ENCODE measurements at places on chromosomes 4 and X.

GRCh38 chr4:82248903-82249632 is 124.7 kb downstream of the HNRNPD start:
- DNase-seq: no peak

- DNase-seq: no peak
Measured at GRCh38 chrX:67604979-67605703, 61.3 kb downstream of the AR start.

- no peak for DNase-seq
Measured at GRCh38 chr4:140308366-140309123, 64.9 kb upstream of the SCOC start.

DNA sequence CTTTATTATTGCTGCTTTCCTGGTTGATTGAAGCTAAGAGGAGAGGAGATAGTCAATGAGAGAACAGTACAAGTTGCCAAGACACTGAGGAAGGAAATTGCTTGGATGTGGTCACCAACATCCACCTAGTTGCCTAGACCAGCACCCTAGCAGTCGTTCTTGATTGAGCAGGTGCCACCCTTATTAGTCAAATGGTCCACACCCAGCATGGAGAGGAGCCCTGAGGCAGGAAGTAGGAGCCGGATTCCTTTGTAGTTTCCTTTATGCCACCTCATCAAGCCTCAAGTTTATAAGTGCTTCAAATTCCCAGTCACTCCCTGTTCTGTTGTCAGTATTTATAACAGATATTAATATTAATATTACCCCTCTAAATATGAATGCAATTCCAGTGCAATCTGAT is 19.1 kb downstream of the PAGE2 start:
- no peak for DNase-seq

DNA sequence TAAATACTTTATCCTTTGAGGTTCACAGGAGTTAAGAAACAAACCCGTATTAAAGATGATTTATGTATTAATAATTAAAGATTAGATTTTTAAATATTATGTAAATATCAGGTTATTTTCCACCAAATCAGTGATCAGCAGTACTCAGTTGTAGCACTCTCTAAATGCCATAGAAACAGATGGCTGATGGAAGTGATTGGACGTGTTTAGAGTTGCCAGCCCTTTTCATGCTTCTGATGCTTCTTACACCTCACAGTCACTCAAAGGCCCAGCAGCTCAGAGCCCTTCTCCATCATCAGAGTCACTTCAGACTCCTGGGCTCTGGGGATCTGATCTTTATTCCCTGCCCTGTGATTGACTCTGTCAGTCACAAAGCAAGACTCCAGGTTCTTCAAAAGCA is 170.1 kb upstream of the PGRMC2 start:
- no peak for DNase-seq

DNA sequence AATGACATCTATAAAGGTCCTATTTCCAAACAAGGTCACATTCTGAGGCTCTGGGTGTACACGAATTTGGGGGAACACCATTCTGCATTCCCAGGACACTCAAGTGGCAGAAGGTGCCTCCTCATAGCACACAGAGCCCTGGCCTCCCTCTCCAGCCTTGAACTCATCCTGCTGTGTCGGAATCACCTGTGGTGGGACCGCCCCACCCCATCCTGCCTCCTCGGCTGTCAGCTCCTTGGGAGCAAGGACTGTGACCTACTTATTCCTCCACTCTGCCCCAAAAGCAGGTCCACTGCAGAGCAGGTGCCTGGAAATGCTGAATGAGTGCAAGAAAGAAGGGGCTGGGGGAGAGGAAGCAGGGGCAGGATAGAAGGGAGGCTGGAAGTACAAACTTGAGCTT is 33.5 kb downstream of the HTRA3 start:
- no peak for DNase-seq

GRCh38 chrX:13570261-13570605 is 832 bp downstream of the EGFL6 start:
- no peak for DNase-seq

- DNase-seq: no peak
Measured at GRCh38 chr4:164136180-164136616, 617.7 kb upstream of the SMIM31 start.

DNA sequence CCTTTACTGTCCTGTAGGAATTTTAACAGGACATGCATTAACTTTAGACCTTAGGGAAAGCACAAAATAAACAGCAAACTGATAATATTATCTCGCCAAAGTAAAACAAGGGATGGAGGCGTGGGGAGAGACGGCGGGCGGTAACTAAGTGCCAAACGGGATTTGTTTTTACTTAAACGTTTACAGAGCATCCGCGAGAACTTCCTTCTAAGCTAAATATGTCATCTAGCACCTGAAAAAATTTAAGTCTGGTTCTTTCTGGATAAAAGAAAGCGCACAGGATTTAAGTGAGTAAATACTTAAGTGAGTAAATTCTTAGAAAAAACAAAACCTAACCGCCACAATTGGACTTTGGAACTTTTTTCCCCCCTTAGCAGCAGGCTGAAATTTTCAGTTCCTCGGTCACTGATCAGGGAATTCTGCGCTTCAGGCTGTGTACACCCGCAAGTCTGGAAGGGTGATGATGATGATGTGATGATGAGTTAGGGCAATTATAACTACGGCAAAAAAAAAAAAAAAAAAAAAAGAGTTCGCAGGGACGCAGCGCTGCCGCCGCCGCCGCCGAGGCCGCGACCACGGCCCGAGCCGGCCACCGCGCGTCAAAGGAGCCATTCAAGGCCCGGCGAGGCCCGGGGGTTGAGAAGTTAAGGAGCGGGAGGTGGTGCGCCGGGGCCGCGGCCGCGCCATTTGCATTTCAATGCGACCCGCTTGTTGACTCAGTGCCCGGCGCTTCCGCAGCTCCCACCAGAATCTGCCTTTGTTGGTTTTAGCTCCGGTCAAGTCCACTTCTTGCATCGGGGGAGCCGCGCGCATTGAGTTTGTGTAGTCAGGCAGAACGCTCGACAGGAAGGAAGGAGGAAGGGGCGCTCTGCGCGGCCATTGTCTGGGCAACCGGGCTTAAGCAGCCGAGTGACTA is 108.8 kb downstream of the SPRY1 start:
- DNase-seq: no peak

GRCh38 chrX:40628506-40628905 is 5.3 kb downstream of the MPC1L start:
- no peak for DNase-seq

DNA sequence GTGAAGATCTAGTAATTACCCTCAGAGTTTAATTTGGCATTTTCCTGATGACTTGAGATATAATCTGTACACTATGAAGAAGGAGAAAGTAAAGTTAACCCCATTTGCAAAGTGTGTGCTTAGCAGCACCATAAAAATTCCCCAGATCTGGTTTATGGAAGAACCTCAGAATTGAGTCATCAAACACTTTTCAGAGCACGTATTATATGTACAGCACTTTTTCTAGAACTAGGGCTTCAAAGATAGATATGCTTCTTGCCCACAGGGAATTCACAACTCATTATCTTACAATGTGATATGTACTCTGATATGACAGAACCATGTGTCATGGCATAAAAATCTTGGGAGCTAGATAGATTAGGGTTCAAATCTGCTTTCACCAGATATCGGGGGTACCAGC is 150.9 kb downstream of the SLC10A7 start:
- DNase-seq: no peak

DNA sequence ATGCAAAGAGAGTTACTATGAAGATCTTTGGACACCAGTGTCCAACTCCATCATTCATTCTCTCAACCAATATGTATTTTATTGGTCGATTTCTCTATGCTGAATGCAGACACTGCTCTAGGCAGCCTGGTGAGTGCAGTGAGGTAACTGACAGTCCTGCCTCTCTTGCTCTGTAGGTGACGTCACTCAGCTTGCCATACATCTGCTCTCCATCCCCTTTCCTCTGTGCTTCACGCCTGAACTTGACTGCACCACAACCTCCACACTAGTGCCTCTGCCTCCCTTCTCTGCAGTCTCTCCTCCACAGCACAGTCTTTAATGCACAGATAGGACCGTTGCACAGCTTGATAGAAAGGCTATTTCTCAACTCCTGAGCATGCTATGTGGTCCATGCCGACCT is 344.9 kb upstream of the NOCT start:
- DNase-seq: no peak

DNA sequence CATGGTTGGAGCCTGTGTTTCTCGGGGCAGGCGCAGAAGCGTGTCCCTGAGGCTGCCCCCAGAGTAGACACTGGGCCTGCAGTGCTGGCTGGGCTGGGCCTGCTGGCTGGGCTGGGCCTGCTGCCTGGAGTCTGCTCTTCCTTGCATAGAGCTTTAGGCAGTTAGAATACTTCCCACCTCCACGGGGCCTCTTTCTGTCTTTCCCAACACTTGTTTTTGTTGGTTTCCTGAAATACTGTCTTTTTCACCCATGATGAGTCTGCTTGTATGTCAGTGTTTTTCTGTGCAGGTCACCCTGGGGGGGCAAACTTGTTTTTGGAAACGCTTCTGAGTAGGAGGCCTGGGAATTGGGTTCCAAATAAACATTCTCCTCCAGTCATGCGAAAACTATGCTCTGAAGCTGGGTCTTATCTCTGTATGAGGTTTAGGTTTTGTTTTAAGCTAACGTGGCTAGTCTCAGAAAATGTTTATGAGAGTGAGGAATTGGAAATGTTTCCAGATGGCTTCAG is 32.2 kb downstream of the TRMT44 start:
- DNase-seq: no peak

GRCh38 chr4:8886612-8887406 is 15.2 kb upstream of the HMX1 start:
- no peak for DNase-seq

- no peak for DNase-seq
Measured at GRCh38 chrX:66012094-66012534, 27.8 kb downstream of the VSIG4 start.

DNA sequence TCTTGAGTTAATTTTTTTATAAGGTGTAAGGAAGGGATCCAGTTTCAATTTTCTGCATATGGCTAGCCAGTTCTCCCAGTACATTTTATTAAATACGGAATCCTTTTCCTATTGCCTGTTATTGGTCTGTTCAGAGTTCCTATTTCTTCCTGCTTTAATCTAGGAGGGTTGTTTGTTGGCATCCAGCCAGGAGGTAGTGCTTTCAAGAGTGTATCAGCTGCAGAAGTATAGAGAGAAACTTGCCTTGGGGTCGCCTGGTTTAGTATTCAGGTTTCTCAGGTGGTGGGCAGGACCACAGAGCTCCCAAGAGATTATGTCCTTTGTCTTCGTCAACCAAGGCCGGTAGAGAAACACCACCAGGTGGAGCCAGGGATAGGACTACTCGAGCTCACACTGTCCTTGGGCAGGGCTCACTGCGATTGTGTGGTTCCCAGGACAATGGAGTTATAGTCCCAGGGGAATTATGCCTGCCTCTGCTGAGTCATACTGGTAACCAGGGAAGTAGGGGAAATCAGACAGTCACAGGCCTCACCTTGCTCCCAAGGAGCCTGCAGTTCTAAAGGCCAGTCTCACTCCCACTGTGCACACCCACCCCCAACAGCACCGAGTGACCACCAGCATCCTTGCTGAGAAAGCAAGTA is 168.1 kb downstream of the VSIG4 start:
- DNase-seq: no peak

DNA sequence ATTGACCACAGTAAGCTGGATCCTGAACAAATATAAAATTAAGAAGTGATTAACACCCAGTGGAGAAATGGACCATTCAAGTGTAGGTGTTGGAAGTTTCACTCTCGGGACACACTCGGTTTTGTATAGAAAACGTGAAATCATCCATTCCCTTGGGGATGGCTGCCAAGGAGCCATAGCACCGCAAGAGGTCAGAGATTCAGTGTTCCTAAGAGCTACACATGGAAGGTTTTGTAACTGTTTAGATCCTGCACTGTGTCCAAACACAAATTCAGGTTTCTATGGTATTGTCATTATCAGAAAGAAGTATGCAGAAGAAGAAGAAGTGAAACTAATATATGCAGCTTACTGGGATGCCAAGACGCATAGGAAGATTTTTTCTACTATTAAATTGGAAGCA is 281.0 kb downstream of the LDB2 start:
- no peak for DNase-seq

DNA sequence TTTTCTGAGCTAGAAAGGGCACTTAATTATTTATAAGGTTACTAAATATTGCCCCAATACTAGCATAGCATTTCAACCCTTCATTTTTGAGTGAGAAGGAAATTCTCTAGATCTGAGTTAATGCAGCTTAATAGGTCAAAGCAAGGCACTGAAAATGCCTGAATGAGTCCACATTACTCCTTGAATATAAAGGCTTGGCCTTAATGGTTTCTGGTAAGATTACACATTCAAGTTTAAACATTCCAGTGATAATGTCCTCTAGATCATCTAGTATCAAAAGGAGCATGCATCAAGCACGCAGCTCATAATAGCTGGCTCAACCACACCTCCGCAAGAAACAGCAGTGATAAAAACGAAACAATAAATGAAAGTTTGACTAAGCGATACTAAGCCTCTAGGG is 87.5 kb downstream of the SPANXN3 start:
- DNase-seq: no peak

- no peak for DNase-seq
Measured at GRCh38 chr4:112567536-112567935, 51.6 kb upstream of the NEUROG2 start.

GRCh38 chrX:22246620-22247019 is 26.1 kb upstream of the CBLL2 start:
- no peak for DNase-seq

DNA sequence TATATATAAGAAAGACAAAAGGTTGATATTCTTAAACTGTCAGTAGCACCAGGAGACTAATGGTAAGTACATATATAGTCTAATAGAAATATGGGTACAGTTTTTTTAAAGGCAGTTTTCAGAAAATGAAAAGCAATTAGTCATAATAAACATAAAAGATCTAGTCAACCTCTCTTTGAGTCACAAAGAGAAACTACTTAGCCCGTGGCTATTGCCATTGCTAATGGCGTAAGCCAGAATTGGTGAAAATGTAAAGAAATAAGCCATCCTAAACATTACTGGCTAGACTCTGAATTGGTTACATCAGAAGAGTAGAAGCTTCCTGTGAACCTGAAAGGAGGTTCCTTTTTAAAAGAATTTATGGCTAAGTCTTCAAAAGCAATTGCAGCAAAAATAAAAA is 668.7 kb upstream of the CPEB2 start:
- no peak for DNase-seq

GRCh38 chr4:189128341-189128740 is 812.3 kb upstream of the FRG1 start:
- no peak for DNase-seq
